ENCODE measurements at places on chromosomes 3 and 15. TPM values are rescaled to one million over a fixed set of nuclear protein-coding genes. Genes with fewer than 3 reads are reported as not detected.

- DNase-seq, result peak; percentile 11
These were observed 149.5 kb downstream of the TBC1D5 start for GRCh38 chr3:17592956-17593355.

- DNase-seq, result peak; percentile 66
These were observed 12.3 kb upstream of the SPATA12 start for GRCh38 chr3:57048052-57048671.

DNA sequence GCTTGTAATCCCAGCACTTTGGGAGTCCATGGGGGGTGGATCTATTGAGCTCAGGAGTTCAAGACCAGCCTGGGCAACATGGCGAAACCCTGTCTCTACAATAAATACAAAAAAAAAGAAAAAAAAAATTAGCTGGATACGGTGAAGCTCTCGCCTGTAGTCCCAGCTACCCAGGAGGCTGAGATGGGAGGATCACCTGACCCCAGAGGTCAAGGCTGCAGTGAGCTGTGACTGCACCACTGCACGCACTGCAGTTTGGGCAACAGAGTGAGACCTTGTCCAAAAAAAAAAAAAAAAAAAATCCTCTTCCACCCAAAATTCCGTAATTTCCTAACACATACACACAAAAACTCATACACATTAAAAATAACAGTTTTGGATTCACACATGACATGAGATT, 2.2 kb downstream of the ANO10 start:
- no peak for DNase-seq

DNA sequence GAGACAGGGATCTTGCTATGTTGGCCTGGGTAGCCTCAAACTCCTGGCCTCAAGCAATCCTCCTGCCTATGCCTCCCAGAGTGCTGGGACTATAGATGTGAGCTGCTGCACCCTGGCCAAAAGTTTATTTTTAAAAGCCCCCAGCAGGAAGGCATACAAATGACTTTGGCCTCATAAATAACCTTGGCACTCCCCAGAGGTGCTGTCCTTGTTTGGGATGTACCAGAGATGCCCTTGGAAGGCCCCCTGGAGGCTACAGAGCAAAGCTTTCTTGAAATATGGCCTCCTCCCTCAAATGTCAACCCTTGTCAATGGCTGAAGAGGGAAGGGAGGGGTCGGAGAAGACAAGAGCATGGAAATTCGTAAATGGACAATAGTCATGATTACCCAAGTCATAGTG, 14.0 kb upstream of the RTP3 start:
- no peak for DNase-seq

The GOLGA8J gene
- not detected for total RNA-seq

GRCh38 chr3:17136136-17136721, 251.5 kb downstream of the PLCL2 start:
- no peak for DNase-seq

DNA sequence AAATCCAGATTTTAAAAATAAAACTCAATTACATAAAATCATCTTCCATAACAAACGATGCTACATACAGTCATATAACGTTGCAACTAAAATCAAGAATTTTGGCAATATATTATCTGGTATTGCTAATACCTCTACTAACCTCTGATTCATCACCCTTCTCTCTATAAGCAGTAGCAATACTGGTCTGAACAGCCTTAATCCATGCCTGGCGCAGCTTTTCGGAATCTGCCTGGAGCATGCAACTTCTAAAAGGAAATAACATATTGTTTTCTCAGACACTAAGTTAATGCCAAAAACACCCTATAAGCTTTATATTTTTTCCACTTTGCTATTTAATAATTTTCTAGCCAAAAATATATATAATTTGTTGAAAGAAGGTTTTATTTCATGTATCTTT, 35.4 kb upstream of the XXYLT1 start:
- no peak for DNase-seq
